ENCODE measurements at places on chromosomes 12 and 14. TPM values are rescaled to one million over a fixed set of nuclear protein-coding genes. Genes with fewer than 3 reads are reported as not detected.

SLC6A12 gene
- total RNA-seq, result 0.10 TPM

- no peak for DNase-seq
These were observed 26.5 kb downstream of the PPP1R13B start for GRCh38 chr14:103820908-103821307.

DNA sequence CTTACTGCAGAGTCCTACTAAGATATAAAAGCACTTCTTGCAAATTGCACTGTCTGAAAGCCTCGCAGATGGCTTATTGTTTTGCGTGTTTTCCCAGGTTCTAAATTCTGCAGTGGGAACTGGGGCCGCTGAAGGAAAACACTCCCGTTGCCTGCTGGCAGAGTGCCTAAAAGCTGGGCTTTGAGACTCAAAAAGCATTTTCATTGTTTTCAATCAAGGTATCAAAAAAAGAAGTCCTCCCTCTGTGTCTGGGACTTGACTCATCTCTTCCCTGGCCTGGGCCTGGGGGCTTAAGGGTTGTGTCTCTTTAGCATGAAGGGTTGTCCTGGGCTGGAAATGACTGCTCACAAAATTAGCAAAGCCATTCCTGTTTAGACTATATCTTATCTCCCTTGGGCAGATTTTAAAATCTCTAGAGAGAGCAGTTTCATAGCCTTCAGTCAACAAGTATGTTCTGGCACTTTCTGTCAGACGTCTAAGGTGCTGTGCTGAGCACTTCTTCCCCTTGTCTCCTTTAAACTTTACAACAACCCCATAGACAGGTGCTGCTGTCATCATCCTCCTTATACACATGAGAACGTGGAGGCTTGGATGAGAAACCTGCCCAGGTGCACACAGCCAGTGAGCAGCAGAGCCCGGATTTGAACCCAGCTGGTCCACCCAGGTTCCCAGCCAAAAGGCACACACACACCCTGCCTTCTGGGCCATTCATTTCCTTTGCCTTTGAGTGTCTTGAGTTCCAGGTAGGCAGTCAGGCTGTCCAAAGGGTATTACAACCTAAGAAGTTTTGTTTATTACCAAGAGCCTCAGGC is 31.1 kb downstream of the ELK3 start:
- no peak for DNase-seq

GRCh38 chr14:91681118-91681517 is 50.8 kb downstream of the CATSPERB start:
- no peak for DNase-seq

GRCh38 chr12:122197612-122197966 is 5.9 kb upstream of the B3GNT4 start:
- DNase-seq, result no peak

GRCh38 chr14:94026173-94026888 is at the start of gene OTUB2:
Gene OTUB2, plus strand, starts transcription at chr14:94026340. Its CDS starts 198 bp downstream, at chr14:94026538.
- peak; percentile 96 for DNase-seq

- DNase-seq, result no peak
These were observed 27.2 kb downstream of the HIGD1C start for GRCh38 chr12:50979369-50980052.

DNA sequence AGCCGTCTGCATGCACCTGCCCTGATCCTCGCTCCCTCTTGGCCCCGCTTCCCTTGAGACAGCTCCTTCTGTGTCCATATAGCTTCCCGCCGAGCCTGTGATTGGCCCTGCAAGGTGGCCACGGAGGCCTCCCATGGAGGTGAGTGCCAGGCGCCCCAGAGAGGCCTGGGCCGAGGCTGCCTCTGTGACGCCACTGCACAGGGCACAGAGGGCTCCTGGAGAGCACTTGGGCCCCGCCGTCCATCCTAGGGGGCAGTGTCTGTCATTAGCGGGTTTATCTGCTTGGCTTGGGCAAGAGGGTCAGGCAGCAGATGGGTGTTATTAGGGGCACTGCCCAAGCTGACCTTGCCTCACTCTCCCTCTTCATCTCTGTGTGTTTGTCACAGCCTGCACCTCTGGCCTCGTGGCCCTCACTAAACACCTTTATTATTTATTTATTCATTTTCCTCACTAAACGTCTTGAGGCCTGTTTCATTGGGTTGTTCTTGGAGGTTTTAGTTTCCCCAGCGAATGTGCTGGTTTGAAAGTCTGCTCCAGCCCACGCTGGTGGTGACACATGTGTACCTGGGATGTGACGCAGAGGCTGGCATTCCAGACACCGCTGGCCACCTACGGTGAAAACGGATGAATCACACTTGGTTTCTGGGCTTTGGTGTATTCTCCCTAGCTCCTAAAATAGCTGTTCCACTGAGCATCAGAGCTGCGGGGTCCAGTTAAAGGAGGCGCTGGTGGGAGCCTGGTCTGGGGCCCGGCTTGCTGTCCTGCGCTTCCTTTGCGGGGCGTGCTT is 5.9 kb downstream of the ZFYVE21 start:
- DNase-seq, result no peak

- no peak for DNase-seq
These were observed 3.2 kb downstream of the DCAF4 start for GRCh38 chr14:72929316-72930080.

GRCh38 chr14:86221000-86221399 is 691.1 kb downstream of the FLRT2 start:
- no peak for DNase-seq

DNA sequence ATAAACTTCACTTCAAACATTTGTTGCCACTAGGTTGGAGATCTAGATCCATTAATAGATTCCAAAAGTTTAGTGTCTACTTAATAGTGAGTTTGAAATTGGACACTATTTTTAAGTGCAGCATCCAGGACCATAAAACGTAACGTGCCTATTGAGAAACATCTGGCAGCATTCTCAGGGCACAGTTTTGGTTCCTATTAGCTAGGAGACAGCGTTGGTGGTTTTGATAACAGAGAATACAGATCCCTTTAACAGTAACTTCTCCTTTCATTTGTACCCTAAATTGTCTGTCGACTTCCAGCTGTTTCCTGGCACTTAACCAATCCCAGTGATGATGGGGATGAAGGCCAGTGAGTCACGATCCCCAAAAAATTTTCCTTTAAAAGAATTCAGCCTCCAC is 25.8 kb downstream of the KCNK10 start:
- DNase-seq, result no peak

Data from skin of body (tissue), 3 donors.